ENCODE measurements at places on chromosomes 12 and 14. TPM values are rescaled to one million over a fixed set of nuclear protein-coding genes. Genes with fewer than 3 reads are reported as not detected.

Gene DNAH10
- 0.04 TPM for polyA plus RNA-seq

Gene CCDC177
- not detected for polyA plus RNA-seq

Gene NELL2
- polyA plus RNA-seq = 0.11 TPM

Gene FOXN4
- polyA plus RNA-seq = not detected

Gene MUCL1
- not detected for polyA plus RNA-seq

Gene KRT73
- not detected for polyA plus RNA-seq

Gene ANO2
- polyA plus RNA-seq = 15.4 TPM

Gene TRPV4
- polyA plus RNA-seq = 24.5 TPM

Gene RNASE1
- polyA plus RNA-seq = 909 TPM
